Stimulated activated CD8-positive, alpha-beta memory T cell treated with anti-CD3 and anti-CD28 coated beads, Interleukin-15, amount 100 ng/mL, for 48 hours (primary cell): ENCODE measurements at places on chromosomes 11 and 22.

- DNase-seq = no peak
Observed at GRCh38 chr11:83292709-83293456, 6.7 kb upstream of the CCDC90B start.

DNA sequence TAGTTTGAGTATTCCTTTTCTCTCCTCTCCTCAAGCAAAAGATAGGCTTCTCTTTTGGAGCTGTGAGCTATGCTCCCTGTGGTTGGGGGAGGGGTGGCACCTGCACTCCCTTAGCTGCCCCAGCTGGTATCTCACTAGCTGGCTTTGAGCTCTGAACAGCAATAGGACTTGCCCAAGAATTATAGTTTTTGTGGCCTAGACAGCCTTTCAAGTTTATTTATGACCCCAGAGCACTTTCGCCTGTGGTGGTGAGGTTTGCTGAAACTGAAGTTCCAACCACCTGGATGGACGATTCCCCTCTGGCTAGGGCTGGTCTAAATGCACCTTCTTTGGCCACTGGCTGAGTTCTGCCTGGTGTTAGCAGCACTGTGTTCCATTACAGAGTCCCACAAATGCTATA lies 37.1 kb upstream of the SLC37A2 start:
- DNase-seq = no peak

DNA sequence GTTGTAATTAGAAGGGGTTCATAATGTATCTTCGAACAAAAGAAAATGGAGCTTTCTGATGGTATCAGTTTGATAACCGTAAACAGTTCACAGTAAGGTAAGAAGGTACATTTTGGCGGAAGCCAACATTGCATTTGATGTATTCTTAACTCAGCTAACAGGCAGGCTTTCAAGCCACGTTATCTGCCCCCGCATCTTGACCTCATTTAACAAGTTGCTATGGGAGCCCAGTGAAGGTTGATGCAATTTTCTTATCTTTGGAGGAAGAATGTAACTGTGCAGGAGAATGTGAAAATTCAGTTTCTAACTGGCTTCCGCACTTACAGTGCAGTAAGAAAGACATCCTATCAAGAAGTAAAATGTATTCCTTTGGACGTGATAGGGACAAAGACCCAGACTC lies 110.6 kb downstream of the ETS1 start:
- no peak for DNase-seq

DNA sequence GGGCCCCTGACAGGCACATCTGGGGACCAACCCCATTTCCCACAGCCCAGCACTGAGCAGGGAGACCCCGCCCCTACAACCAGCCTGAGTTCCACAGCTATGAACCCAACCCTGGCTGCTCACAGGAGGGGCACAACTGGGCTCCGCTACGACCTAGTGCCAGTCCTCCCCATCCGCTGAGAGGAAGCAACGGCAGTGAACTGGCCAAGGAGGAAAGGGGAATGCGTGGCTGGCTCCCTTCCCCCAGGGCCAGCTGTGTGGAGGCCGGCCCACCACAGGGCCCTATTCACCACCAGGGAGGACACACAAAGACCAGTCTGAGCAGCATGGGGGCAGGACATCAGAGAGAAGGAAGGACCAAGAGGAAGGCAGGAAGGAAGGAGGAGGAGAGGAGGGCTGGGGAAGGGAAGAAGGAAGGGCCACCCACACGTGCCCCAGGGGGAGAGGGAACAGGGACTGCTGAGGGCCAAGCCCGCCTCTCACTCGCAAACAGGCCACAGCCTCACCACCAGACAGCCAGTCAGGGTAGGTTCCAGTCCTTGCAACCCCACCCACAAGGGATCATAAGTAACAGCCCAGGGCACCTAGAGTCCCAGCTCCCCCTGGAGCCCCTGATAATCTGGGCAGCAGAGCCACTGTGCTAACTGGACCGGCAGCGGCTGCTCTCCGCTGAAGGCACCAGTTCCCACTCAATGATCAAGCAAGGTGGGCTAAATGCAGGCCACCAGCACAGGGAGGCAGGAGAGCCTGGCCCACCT lies 8.5 kb upstream of the GAL3ST1 start:
- no peak for DNase-seq
